NCI-H510A (cell line): ENCODE measurements at places on chromosomes 2 and 18.

DNA sequence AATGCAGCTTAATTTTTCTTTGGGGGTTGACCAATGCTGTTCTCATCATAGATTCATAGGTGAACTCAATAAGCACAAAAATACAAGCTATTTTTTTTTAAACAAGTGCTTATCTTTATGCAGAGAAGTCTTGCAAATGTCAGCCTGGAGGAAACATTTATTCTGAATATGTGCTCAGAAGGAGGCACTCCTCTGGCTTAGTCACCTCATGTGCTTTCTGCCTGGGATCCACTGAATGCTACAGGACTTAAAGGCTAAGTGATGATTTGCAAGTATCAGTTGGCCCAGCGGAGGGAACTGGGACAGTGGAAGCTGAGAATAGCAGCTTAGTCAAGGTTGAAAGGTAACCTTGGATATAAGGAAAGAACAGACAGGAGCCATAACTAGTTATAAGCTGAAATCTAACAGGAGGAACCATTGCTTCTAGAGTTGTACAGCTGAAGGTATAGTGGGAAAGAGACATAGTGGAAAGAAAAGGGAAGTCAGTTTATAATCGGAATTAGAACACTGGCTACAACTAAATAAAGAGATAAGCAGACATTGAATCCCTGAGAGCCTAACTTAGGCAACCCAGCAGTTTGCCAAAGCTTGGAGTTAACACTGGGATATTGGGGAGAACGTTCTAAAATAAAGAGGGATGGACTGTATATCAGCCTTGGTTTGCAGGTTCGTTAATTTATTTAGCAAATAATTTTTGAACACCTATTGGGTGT, 488.7 kb downstream of the SUCLG1 start:
- DNase-seq = no peak

DNA sequence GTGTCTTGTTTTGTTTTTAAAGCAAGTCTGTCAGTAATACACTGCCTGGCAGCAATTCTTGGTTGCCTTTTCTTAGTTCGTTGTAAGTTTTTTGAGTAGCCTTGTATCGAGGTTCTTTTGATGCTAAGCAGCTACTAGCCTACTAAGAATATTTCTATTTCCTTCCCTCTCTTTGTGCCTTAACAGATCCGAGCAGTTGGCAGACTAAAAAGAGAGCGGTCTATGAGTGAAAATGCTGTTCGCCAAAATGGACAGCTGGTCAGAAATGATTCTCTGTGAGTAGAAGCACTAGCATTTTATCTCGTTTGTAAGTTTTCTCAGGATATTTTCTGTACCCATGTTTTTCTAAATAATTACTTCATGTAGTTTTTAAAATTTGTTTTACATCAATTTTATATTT, 15.1 kb downstream of the MFF start:
- DNase-seq = no peak

- DNase-seq = no peak
Measured at GRCh38 chr18:77762642-77763041, 513.0 kb downstream of the GALR1 start.

GRCh38 chr2:86223140-86223926, 24.1 kb downstream of the MRPL35 start:
- DNase-seq = no peak

DNA sequence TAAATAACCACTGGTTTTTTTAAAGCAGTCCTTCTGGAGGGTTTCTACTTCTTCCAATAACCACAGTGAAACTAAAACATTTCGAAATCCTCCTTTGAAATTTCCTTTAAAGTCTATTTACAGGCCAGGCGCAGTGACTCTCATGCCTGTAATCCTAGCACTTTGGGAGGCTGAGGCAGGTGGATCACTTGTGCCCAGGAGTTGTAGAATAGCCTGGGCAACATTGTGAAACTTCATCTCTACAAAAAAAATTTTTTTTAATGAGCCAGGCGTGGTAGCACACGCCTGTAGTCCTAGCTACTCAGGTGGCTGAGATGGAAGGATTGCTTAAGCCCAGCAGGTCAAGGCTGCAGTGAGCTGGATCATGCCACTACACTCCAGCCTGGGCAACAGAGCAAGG, 15.2 kb downstream of the KIDINS220 start:
- no peak for DNase-seq

DNA sequence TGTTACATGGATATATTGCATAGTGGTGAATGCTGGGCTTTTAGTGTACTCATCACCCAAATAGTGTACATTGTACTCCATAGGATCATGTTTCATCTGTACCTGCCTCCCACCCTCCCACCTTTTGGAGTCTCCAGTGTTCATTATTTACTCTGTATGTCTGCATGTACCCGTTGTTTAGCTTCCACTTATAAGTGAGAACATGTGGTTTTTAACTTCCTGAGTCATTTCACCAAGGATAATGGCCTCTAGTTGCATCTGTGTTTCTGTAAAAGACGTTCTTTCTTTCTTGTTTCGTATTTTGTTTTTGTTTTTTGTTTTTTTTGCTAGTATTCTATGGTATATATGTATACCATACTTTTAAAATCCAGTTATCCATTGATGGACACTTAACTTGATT, 107.5 kb downstream of the MSTN start:
- peak; percentile 6 for DNase-seq

DNA sequence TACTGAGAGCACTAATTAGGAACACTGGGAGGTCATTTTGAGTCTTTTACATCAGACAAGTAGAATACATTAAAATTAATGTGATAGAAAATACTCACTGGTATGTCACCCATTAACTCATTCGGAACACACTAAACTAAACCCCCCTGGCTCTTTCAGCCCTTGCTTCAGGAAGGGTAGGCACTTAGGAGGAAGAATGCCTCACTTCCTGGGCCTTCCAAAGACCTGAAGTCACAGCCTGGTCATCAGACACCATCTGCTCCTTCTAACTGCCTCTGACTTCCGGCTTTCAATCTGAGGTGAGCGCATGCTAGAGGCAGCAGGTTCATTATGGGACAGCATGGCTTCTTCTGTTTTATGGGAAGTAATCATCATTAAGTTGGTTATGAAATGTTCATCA, 451.4 kb downstream of the PID1 start:
- DNase-seq = no peak

DNA sequence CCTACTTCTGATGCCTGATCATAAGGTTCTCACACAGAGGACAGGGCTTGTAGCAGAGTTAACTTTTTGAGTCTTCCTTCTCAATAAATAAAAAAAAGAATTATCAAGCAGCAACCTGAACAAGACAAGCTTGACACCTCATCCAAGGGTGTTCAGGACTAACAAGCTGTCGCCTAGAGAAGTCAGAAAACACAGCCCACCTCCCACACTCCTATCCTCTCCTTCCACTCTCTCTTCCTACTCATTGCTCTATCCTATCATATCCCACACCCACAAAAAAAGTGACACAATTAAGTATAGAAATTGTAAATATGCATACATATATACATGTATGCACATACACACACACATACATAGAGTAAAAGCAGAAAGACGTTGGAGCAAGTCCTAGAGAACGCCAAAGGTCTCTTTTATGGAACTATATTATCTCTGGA, 5.4 kb downstream of the NBAS start:
- DNase-seq = no peak

DNA sequence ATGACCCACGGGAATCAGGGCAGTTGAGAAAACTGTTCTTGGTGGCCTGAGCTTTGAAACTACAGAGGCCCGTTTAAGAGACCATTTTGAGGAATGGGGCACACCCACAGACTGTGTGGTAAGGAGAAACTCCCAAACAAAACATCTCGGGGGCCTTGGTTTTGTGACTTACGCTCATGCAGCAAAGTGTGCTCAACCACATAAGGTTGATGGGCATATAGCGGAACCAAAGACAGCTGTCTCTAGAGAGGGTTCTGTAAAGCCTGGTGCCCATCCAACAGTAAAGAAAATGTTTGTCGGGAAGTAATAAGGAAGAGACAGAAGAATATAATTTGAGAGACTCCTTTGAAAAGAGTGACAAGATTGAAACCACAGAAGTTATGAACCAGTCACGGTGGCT, 5.4 kb downstream of the MRO start:
- DNase-seq = no peak

- no peak for DNase-seq
Measured at GRCh38 chr2:65057391-65058052, 1.3 kb downstream of the CEP68 start.

GRCh38 chr18:49569724-49570123, 7.9 kb downstream of the LIPG start:
- DNase-seq = no peak

DNA sequence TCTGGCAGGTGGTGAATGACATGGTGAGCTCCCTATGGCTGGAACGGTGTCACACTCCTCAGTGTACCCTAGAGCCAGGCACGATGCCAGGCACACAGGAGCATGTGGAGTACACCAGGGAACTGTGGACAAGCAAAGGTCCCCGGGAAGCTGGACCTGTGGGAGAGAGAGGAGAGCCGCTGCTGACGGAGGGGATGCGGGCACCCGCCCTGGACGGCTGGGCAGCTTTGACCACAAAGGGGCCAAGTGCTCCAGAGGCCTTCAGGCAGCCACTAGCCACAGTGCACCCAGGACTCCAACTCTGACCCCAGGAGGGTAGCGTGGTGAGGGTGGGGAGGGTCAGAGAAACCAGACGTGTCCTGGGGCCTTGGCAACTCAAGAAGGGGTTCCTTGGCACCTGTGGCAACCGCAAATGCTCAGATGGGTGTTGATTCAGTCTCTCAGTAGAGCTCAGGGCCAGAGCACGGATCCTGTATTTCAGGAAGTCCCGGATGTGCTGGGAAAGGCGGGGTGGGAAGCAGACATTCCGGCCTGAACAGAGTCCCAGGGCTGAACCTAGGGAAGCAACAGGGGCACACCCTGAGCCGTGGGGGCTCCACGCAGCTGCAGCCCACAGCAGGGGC, 2.3 kb upstream of the MAB21L4 start:
- no peak for DNase-seq

GRCh38 chr18:64966667-64967066, 784.1 kb upstream of the CDH7 start:
- DNase-seq = peak; percentile 14

GRCh38 chr2:205959521-205959920, 126.5 kb downstream of the INO80D start:
- no peak for DNase-seq

- DNase-seq = no peak
Measured at GRCh38 chr18:53544917-53545316, 679.6 kb downstream of the MBD2 start.

DNA sequence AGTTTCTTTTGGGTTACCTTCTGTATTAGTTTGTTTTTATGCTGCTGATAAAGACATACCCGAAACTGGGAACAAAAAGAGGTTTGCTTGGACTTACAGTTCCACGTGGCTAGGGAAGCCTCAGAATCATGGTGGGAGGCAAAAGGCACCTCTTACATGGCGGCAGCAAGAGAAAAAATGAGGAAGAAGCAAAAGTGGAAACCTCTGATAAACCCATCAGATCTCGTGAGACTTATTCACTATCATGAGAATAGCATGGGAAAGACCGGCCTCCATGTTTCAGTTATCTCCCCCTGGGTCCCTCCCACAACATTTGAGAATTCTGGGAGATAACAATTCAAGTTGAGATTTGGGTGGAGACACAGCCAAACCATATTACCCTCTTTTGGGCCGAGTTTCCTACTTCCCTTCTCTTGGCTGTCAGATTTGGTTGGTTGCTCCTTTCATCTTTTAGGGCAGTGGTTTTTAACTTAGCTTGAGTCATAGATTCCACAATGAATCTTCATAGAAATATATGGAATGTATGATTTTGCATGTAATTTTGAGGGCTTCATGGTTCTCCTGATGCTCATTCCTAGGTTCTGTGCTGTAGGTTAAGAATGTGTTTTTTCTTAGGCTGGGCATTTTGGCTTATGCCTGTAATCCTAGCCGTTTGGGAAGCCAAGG, 44.2 kb downstream of the CEP192 start:
- no peak for DNase-seq

- no peak for DNase-seq
Measured at GRCh38 chr2:241774419-241775222, 2.0 kb upstream of the GAL3ST2 start.
